ENCODE measurements at places on chromosomes 6 and 20.

- no peak for DNase-seq
These were observed 332.3 kb downstream of the PLCB1 start for GRCh38 chr20:8464368-8464767.

DNA sequence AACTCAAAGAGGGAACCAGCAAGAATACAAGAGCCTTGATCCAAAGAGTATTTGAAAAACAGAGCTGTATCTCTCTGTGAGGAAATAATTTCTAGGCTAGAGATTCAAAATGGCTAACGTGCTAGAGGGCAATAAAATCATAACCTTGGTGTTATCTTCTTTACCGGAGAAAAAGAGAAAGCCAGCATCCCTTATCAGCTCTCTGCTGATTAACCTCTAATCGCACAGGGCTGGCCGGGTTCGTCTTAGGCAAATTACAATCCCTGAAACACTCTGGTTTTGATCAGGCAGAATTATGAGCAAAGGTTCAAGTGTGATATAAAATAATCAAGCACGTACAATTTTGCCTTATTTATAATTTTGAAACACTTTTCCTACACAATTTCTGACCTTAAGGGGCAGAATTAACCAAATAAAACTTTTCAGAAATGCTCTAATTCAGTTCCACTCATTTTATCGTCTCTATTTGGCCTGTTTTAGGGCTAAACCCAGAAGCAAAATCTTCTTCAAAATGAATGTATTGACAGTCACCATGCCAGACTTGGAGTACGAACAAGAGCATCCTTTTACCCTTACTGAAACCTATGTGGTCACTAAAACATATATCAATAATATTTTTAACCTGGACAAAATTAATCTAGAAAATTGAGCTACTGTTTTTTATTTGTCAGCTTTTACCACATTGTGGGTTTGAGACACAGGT, 13.7 kb downstream of the PSMB9 start:
- no peak for DNase-seq

DNA sequence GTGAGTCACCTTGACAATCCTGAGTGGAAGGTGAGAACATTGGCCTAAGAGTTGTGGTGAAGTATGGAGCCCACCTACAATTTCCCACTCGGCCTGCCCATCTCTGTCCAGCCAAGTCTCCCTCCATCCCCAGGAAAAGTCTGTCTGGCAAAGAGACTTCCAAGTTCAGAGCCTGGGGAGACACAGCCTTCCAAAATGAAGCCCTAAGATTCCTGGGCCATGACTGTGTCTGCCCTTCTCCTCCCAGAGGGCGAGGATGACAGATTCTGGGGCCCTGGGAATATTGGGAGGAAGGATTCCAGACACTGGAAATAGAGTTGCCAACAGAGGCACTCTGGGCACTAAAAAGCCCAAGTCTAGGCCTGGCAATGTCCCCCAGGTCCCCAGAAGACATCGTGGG, 176.8 kb downstream of the NFATC2 start:
- DNase-seq = peak; percentile 77

DNA sequence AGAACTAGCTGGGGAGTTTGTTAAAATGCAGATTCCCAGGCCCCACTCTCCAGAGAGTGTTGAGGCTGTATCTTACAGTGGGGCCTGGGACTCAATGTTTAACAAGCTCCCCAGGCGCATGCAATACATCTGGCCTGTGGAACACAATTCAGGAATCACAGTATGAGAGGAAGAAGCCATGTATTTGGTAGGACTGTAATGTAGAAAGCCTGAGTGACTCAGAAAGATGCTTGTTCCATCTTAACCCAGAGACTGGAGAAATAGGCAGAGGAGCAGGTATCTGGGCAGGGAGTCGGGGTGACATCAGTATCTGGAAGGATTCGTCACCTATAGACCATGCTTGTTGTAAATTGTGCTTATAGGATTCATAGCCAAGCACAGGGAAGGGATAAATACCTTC, 90.5 kb downstream of the UNC5CL start:
- no peak for DNase-seq

GRCh38 chr20:51926670-51927305, 124.5 kb upstream of the SALL4 start:
- no peak for DNase-seq
